ENCODE measurements at places on chromosomes 5 and 9.

GRCh38 chr9:88574953-88575352 lies 40.0 kb downstream of the NXNL2 start:
- DNase-seq, result no peak

DNA sequence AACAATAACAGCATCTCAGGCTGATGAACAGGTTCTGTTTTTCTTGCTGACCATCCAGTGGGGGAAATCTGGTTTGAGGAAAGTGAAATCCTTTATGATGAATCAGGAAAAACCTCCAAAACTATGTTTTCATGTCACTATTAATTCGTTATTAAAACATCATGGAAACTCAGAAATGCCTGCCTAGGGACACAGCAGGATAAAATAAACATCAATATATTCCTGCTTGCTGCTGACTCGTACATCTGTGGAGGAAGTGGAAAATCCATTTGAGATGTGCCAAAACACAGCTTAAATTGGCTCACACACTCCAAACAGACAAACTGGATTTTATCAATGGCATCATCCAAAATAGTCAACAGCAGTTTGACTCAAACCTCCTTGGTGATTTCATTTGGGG lies 53.0 kb downstream of the TEK start:
- no peak for DNase-seq

GRCh38 chr5:151931260-151931659 lies 6.6 kb upstream of the GLRA1 start:
- DNase-seq, result no peak

- DNase-seq, result no peak
Observed at GRCh38 chr5:148778882-148779281, 47.5 kb upstream of the ADRB2 start.

DNA sequence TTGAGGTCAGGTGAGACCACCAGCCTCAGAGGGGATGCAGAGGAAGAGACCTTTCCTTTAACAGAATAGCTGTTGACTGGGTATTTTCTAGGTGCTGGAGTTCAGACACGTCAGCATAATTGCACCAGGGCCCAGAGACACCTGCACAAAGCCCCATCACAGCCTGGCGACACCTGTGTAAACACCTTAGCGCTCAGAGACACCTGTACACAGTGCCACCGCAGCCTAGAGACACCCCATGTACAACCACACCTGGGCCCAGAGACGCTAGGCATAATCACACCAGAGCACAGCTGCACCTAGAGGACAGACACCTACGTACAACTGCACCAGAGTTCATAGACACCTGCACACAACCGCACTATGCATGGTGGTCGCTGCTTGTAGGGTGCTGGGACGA lies 1.0 kb downstream of the TRIP13 start:
- no peak for DNase-seq

GRCh38 chr9:35748858-35749514 lies at the start of the genes GBA2 and RGP1:
Gene GBA2 (minus strand): TSS chr9:35749228. CDS start chr9:35748704, 524 bp downstream.
Gene RGP1 (plus strand): TSS chr9:35749287. CDS start chr9:35749756, 469 bp downstream.
- peak; percentile 81 for DNase-seq

GRCh38 chr9:92160786-92161185 lies 45.6 kb upstream of the SPTLC1 start:
- no peak for DNase-seq

All from GM12891 (cell line).